NCI-H748 treated with DMSO at 0.1 percent for 48 hours (cell line): ENCODE measurements at places on chromosomes 1 and 21.

- DNase-seq: peak; percentile 60
Observed at GRCh38 chr1:9689011-9689706, 37.6 kb downstream of the PIK3CD start.

- no peak for DNase-seq
Observed at GRCh38 chr21:29403922-29404538, 105.3 kb downstream of the BACH1 start.

DNA sequence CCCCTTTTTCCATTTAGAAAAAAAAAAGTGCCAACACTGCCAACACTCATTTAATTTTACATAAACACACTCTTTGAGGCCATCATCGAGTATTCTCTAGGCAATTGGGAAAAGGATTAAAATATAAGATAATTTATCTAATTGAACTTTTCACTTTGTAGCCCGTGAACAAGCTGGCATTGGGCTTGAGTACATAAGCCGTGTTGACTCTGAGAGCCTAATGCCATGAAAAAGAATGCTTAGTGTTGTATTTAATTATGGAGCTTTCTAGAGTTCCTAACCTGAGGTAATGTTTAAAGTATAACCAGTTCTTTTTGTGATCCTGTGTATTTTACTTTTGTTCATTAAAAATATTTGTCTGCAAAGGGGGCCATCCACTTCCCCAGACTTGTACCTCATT lies 193.8 kb downstream of the LYPLAL1 start:
- DNase-seq: peak; percentile 62

DNA sequence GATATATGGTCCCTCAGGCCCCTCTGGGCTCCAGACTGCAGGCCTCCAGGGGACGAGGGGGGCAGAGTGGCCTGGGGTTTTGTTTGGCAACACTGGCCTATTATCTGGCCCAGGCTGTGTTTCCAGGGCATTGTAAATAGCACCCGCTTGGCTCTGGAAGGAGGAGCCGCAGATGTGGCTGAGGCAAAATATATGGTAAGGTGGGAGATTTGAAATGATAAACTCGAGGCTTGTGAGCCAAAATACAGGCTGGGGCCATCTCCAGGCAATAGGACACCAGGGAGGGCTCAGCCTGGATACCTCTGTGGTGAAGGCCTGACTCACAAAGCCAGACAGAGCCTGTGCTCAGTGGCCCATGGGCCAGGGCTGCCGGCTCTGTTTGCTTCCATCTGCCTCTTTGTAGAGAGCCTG lies 14.0 kb downstream of the NAV1 start:
- no peak for DNase-seq

GRCh38 chr1:77007675-77008074 lies 140.4 kb downstream of the ST6GALNAC5 start:
- DNase-seq: no peak

GRCh38 chr1:11501491-11501897 lies 22.5 kb downstream of the DISP3 start:
- no peak for DNase-seq

DNA sequence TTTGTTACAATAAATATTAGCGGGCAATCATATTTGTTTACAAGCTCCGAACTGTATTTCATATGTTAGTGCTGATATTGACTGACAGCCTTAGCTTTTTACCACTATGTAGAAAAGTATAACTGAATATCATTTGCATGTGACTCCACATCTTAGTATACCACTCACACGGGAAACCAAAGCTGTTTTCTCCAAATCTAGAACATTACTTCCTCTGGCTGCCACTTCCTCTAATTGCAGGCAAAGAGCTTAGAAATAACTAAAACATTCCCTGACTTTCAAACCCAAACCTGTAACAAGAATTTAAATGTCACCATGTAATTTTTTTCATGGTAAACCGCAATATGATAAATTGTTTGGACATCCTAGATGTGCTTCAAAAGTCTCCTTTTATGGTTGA lies 174.7 kb downstream of the LBR start:
- no peak for DNase-seq

- DNase-seq: peak; percentile 5
Observed at GRCh38 chr1:36134505-36135329, 9.7 kb upstream of the COL8A2 start.

DNA sequence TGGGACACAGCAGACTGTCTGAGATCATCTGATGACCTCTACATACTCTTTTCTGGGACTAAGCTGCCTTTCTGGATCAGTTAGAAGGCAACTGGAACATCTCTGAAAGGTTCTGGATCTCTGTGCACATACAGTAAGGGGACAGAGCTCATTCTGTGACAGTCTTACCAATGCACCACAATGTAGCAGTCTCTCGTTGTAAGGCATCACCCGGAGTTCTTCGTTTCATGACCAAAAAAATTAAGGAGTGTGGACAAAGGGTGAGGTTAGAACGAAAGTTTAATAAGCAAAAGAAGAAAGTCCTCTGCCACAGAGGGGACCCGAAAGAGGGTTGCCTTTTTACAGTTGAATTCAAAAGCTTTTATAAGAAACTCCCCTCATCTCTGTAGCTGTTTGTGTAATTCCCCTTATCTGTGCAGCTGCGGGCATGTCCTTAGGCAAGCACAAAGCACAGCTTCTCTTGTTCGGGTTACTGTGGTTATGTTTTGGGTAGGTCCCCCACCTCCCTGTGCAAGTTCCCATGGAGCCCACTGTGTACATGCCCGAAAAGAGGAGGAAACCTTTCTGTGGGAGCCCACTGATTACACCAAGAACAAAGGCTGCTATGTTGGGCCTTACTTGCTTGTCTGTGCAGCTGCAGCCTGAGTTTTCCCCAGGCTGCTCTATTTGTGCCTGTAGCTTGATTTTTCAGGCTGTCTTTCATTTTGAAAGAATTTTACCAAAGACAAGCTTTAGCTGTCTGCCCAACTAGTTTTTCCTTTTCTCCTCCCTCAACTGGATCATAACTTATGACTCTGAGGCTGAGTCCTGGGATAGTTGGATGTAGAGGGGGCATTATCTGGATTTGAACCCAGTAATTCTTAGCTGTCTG lies 53.1 kb upstream of the CACNA1E start:
- DNase-seq: no peak

GRCh38 chr21:30425826-30426225 lies at the start of gene KRTAP13-3:
KRTAP13-3 (minus strand) TSS chr21:30425926; CDS start chr21:30425912, 14 bp downstream.
- DNase-seq: no peak

- DNase-seq: no peak
Observed at GRCh38 chr1:90709535-90709934, 7.6 kb downstream of the BARHL2 start.

DNA sequence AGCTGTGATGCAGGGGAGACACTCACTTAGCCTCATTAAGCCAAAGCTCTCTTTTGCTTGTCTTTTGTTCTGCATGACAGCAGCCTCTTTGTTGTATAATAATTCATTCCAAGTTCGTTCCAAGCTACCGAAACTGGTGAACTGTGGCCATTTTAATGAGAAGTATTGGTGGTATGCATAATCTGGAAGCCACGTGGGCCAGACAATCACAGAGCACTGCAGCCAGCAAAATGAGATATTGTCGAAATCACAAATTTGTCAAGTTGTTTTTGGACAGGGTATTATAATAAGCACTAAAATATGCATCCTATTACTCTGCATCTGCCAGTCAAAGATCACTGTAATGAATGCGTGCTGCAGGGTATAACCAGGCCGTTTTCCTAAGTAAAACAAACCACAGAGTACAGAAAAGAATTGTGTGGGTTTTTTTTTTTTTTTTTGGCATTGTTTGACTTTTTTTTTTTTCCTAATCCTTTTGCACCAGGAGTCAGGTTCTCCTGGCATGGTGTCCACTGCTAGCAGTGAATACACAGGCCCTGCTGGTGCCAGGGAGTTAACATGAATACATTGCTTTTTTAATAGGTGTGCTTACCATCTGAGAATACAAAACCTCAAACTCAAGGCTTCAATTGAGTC lies 423.9 kb downstream of the PTBP2 start:
- DNase-seq: no peak

DNA sequence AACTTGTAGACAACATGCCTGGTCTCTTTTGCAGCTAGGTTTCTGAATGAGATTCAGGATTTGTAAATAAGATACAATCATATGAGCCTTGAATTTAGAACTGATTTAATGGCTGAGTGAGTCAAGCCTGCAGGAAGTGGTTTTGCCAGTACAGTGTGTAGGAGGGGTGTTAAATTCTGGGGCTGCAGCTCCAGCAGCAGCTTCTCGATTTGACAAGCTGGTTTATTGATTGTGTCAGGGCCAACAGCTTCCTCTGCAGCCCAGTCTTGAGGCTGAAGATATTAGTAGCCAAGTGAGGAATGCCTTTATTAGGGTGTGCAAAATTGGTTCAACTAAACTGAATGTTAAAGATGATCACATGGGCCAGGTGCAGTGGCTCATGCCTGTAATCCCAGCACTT lies 11.5 kb upstream of the PLA2G5 start:
- no peak for DNase-seq

DNA sequence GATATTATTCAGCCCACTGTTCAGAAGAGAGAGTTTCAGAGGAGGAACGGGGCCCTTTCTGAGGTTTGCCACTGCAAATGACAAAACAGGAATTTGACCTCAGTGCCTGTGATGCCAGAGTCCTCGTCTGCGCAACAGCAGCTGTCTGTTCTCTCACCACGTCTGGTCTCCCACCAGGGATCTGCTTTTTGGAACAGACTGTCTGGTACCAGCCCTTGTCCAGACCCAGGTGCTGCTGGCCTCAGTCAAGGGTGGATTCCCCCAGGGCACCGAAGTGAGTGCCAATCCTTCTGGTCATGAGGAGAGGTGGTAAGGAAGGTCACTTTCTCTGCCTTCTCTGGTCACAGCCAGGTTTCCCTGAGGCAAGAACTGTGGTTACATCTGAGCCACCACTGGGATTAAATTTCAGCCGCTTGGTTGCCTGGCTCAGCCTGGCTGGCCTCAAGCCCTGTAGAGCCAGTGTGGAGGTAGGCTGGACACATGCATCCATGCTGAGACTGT lies 2.3 kb upstream of the BCAN start:
- DNase-seq: no peak

- DNase-seq: no peak
Observed at GRCh38 chr1:170694172-170694926, 30.4 kb downstream of the PRRX1 start.

DNA sequence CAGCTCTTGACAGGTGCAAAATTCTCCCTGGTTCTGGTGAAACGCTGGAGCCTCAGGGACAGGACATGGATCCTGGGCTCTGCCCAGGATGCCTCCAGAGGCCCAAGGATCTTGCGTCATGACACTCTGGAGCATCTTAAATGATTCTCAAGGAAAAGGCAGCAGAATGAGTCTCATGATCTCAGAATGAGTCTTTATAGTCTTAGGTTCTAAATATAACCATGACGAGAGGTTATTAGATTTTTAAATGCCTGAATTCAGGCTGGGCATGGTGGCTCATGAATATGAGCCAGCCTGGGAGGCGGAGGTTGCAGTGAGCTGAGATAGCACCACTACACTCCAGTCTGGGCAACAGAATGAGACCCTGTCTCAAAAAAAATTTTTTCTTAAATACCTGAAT lies 55.5 kb downstream of the ECE1 start:
- DNase-seq: no peak

DNA sequence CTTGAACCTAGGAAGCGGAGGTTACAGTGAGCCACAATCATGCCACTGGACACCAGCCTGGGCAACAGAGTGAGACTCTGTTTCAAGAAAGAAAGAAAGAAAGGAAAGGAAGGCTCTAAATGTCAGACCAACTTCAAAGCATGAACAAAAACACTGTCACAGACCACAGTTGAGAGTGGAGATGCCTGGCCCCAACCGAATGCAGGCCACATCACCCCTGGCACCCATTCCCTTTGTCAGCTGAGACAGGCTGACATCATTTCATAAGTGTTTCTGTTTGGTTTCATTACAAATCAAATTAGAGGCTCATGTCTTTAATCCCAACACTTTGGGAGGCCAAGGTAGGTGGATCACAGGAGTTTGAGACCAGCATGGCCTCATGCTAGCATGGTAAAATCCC lies 28.6 kb upstream of the NADK start:
- no peak for DNase-seq

GRCh38 chr1:47331875-47332274 lies 1.7 kb upstream of the CMPK1 start:
- DNase-seq: no peak

DNA sequence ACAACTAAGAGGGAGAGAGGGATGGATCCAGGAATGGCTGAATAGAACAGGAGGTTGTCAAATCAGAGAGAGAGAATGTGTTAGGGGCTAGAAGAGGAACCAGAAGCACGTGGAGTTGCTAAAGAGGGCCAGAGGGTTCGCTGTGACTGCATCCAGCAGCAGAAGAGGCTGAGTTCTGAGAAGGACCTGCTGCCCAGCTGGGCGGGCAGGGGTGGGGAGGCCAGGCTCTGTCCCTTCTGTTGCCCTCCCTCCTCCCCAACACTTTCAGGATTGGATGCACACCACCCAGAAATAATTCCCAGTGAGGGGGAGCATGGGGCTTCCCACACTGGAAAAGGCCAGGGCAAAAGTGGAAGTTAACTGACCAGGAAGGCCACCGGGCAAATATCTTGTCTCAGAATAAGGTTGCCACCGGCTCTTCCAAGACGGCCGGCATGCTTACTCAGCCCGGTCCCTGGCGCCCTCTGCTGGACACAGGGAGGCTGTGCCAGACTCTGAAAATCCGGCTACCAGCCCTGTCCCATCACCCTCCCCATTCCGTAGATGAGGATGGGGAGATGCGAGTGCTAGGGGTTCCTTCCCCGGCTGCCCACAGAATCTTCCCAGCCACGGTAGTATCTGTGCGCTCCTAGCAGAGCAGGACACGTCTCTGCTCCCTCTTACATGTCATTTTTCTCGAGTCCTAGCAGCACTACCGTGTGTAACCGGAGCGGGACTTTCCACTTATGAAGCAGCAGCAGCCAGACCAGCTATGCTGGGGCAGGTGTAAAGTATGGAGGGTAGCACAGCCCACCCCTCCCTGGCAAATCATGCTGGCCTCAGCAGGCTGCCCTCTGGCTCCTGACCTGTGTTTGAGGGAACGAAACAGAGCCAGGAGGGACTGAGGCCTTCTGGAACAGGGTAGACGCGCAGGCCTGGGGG lies 46.8 kb upstream of the A3GALT2 start:
- no peak for DNase-seq

DNA sequence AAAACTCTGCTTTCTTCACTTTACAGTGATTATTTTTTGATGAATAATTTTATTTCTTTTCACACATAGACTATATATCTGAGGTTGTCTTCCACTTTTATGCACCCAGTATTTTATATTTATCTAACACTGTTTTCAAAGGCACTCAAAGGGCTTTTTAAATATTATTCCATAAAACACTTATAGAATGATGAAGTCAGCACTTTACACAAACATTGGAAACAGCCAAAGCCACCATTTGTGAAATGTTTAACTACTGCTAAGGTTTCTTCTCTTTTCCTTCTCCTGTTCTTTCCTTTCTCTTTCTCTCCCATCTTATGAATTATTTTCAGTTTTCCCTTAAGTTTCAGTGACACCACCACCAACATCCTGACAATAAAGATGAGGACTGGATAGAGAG lies 317.7 kb upstream of the FAM78B start:
- no peak for DNase-seq

DNA sequence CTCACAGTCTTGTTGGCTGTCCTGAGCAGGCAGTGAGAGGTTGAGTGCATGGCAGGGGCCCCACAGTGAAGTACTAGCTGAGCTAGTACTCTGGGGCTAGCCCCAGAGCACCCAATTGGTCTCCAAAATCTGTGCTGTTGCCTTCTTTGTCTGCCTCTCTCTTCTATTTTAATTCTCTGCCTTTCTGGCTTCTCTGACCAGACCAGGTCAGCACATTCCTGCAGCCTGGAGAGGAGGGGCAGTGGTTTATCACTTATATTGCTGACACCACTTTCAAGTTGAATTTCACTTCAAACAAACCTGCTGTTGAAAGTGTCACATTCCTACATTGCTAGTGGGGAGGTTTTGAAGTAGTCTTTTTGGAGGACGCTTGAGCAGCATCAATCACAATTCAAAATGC lies 628.7 kb downstream of the PTPRU start:
- no peak for DNase-seq

GRCh38 chr1:22461678-22462527 lies 10.3 kb downstream of the ZBTB40 start:
- DNase-seq: no peak
